Activated T-cell treated with anti-CD3 and anti-CD28 coated beads for 4 hours (primary cell): ENCODE measurements at places on chromosomes 3 and 15.

GRCh38 chr3:65048151-65048550, 360.4 kb upstream of the ADAMTS9 start:
- DNase-seq: no peak

GRCh38 chr3:82581350-82581749, 819.9 kb upstream of the GBE1 start:
- DNase-seq: no peak

DNA sequence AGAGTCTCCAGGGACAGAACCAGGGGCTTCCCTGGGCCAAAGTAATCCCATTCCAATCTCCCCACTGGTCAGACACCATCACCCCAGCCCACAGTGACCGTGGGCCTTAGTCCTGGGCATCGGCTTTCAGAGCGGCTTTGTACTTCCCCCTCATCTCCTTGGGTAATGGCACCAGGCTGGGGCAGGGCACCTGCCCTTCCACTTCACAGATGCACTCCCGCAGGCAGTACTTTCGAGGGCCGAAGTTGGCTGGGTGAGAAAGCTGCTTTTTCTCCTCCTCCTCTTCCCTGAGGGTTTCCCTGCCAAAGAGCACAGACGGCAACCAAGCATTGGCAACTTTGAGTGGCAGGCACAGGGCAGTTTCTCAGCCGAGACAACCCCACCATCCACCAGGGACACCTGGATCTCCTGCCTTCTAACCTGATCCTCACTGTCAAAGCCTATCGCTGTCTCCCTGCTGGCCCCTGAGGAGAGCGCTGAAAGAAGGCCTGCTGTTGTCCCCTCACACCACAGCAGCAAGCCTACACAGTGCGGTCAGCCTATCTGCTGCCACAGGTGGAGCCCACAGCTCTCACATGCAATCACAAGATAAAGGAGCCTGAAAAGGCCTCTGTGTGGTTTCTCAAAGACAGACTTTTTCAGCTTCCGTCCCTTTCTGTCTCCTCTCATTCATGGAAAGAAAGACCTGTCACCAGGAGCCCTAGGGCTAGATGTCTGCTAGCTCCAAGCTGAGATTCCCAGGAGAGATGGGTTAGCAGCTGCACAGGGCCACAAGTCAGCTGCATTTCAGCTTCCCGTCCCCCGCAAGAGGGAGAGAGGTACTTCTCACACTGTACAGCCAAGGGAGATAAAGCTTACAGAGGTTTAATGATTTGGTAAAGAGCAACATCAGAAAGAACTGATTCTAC, 12.5 kb downstream of the MRPS25 start:
- DNase-seq: no peak

GRCh38 chr15:101244036-101244781, 7.6 kb downstream of the CHSY1 start:
- DNase-seq: no peak

GRCh38 chr15:39860200-39860599, 59.9 kb downstream of the GPR176 start:
- DNase-seq: no peak

- DNase-seq: no peak
Measured at GRCh38 chr15:97691799-97692198, 268.7 kb upstream of the ARRDC4 start.

- DNase-seq: no peak
Measured at GRCh38 chr3:187974871-187975271, 179.1 kb upstream of the LPP start.

- DNase-seq: no peak
Measured at GRCh38 chr3:106425026-106425425, 556.2 kb upstream of the CBLB start.

DNA sequence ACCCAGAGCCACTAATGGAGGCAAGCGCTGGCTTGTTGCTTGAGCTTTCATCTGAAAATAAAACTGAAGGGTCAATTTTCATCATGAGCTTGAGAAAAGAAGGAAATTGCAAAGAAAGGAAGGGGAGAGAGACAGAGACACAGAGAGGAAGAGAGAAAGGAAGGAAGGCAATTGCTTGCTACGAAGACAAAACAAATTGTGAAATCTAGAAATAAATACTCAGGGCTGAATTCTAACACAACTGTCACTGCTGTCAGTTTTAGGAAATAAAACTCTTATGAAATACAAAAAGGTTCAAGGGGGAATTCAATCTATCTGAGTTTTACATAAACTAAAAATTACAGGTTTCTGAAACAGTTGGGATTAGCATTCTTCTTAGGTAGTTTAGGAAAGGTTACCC, 36.7 kb downstream of the FOXP1 start:
- DNase-seq: no peak

DNA sequence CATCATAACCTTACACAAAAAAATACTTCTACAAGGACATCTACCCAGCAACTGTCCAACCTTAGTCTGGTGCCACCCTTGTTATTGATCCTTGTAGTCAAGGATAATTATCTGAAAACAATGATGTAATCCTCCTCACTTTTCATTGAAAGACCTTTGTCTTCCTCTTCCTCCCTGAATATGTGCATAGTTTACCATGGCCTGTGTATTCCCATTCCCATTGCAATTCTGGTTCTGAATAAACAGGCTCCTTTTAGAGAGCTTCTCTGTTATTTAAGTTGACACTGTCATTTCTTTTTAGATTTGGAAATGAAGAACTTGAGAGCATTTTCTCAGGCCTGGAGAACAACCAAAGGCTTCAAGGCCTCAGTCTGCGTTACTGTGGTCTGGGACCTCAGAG, 53.3 kb upstream of the RNF7 start:
- DNase-seq: no peak

GRCh38 chr3:184262764-184263179, 1.4 kb upstream of the CAMK2N2 start:
- no peak for DNase-seq

DNA sequence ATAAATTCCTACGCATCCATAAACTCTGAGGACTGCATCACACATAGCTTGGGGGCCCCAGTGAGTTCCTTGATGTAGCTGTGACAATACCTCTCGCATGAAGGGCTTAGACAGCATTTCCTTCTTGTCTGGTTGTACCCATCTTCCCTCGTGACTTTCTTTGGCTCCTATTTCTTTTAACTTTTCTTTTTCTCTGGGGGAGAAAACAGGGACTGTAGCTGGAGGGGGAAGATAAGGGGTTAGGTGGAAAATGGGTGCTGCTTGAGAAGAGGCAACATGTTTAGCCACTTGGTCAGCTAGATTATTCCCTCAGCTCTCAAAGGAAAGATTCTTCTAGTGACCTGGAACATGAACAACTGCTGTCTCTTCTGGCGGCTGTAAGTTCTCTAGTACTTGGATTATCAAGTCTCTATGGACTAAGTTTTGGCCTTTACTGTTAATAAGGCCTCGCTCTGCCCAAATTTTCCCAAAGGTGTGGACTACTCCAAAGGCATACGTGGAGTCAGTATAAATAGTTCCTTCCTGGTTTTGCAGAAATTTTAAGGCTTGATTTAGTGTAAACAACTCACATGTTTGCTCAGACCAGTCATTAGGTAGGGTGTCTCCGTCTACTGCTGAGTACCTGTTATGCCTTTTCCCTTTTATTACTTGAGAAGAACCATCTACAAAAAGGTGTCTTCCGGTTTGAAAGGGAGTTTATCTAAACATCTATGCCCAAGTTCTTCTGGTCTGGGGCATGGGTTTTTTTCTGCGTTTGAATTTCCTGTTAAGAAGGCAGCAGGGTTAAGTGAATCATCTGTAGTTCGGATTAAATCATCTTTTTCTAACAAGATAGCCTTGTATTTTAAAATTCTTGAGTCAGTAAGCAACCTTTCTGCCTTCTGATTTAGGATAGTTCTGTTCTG, 21.0 kb upstream of the ATG7 start:
- no peak for DNase-seq

DNA sequence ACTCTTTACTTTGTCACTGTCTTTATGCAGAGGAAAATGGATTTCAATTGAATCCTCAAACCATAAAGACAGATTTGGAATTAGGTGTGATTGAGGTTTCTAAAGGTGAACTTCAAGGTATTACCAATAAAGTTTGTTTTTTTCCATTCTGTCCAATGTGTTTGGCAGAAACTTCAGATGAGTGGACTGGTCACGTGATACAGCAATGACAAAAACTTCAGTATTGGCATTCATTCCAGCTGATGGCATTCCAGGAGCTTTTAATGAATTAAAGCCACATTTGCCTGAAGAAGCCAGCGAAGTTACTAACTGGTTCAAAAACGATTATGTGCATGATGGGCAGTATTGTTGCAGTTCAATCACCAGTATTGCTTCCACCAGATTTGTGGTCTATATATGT, 4.5 kb upstream of the MASP1 start:
- no peak for DNase-seq

- DNase-seq: no peak
Measured at GRCh38 chr3:29649815-29650547, 369.1 kb downstream of the RBMS3 start.

GRCh38 chr15:49290191-49290590, 120.1 kb downstream of the GALK2 start:
- DNase-seq: no peak

DNA sequence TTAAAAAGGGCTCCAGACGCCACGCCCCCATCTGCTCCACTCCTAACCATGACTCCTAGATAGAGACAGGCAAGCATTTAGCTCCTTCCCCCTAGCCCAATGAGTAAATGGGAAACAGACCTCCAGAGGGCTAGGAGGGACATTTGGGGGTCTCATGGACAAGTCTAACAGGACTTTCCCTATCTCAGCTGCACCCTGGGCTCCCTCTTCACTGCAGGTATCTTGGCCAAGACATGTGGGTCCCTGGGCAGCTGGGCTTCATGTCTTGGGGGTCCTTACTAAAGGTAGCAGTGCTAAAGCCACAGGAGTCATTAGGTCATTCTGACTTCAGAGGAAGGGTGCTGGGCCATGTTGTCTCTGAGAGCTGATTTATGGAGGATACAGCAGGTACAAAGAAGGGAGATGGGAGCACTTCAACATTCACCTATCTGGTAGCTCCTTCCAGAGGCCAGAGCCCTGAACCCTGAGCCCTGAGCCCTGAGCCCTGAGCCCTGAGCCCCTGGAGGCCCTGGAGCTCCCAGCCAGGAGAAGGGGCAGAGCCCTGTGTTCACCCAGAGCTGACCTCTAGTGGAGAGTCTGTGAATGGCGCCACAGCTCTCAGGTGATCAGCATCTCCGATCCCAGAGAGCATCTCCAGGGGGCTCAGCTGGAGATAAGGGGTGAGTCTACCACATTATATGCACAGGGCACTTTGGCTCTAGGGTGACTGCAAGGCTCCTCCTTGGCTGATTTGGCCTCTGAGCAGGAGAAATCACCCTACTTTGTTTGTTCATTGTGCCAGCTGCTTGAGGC, 40.1 kb upstream of the EPHB1 start:
- DNase-seq: no peak

- no peak for DNase-seq
Measured at GRCh38 chr3:143464850-143465249, 345.3 kb downstream of the CHST2 start.
